ENCODE measurements at places on chromosomes 3 and 15.

DNA sequence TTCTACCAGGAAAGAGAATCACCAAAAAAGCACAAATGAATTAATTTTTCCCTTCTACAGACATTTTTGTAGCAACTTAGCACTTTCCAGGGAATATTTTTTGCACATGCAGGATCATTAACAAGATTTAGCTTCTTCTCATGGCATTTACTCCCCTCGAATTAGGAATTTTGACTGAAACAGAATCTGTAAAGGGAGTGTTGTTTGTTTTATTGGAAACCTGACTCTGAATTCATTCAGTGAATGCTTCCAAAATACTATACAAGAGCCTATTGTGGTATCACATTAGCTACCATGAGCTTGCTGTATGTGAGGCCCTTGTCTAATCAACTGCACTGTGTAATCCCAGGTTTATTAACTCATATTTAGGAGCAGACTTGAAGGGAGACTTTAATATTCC, 130.4 kb upstream of the ATP10A start:
- DNase-seq = no peak

DNA sequence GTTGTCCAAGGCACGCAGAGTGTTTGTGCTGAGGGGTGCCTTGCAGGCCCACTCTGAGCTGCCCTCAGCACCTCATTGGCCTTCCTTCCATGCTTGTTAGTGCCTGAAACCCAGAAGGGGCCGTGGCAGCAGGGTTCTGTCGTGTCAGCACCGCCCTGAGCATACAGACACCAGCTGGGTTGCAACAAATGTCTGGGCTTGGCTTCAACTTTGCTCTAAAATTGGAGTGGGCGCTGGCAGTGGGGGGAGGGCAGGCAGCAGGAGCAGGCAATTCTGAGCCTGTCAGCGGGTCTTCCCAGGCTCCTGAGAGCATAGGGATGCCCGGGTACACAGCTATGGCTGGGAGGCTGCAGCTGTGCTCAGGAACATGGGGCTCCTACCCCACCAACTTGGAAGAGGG, 464.3 kb downstream of the EPHA3 start:
- no peak for DNase-seq

DNA sequence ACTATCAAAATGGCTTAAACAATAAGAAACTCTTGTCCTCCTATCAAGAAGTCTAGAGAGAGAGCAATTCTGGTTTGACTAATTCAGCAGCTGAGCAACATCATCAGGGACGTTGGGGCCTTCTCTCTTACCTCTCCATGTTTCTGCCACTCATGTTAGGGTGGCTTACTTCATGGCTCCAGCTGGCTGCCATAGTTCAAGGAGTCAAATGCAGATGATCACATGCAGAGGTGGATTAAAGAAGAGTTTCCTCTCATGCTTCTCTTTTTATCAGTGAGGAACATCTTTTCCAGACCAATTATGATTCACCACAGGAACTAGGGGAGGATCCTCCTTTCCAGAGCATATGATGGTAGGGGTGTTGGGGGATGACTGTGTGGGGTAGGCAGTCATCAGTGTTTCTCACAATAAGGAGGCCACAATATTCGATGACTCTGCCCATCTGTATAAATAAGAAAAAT, 45.5 kb downstream of the NEK11 start:
- DNase-seq = no peak

DNA sequence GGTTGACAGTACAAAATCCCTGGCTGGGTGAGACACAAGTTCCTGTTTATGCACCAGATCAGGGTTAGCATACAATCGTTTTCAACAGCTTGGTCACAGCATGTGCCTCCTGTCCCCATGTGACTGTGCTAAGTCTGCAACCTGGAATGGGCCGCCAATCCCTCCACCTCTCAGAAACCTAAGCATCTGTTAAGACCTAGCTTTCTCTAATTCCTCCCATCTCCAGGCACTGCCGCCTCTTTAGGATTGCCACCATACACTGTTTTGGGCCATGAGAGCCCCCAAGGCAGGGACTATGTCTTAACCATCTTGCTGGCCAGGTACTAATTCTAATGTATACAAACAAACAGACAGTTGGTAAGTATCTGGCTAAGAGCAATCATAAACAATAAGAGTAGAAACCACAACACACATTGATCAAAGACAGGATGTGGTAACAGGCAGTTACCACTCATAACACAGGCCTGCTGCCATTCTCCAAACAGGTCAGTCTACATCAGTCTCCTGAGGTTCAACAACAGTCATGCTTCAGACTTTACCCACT, 25.6 kb downstream of the SEC22C start:
- peak; percentile 73 for DNase-seq

- no peak for DNase-seq
These were observed 215.1 kb downstream of the ITPR1 start for GRCh38 chr3:4708230-4708629.

- DNase-seq = no peak
These were observed 34.5 kb upstream of the NR2E3 start for GRCh38 chr15:71775856-71776255.

- DNase-seq = no peak
These were observed 40.9 kb upstream of the CLSTN2 start for GRCh38 chr3:139893963-139894642.

GRCh38 chr3:125042725-125043406, 12.9 kb downstream of the HEG1 start:
- DNase-seq = no peak

DNA sequence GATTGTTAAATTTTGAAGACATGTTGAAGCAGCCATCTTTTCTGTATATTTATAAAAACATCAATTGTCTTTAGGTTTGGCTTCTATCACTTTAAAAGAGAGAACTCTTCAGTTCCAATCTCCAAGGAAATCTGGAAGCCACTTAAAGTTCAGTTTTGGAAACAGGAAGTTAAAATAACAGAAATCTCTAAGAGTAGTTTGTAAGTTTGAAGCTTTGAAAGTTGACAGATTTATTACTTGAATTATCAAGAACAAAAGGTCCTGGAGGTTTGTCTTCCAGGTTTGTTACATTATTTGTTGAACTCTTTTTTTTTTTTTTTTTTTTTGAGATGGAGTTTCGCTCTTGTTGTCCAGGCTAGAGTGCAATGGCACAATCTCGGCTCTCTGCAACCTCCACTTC, 30.0 kb downstream of the RNF111 start:
- no peak for DNase-seq

DNA sequence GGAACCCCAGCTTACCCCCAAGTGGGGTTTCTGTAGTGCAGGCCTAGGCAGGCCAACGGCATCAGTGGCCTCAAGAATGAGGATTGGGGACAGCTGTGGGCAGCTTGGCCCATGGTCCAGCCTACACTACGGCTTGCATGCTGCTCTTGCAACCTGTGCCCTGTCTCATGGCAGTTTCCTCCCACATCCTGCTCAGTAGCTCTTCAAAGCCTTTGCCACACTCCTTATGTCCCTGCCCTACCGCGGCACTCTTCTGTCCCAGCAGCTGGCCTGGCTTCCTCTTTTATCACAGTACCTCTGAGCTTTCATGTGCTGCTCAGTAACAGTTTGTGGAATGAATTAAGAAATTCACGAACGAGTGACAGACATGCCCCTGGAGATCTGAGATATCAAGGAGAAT, 431.0 kb downstream of the EPHB1 start:
- DNase-seq = no peak

- no peak for DNase-seq
These were observed 80.5 kb upstream of the SLC24A5 start for GRCh38 chr15:48040166-48040817.

GRCh38 chr3:115975353-115975752, 352.0 kb downstream of the GAP43 start:
- no peak for DNase-seq

DNA sequence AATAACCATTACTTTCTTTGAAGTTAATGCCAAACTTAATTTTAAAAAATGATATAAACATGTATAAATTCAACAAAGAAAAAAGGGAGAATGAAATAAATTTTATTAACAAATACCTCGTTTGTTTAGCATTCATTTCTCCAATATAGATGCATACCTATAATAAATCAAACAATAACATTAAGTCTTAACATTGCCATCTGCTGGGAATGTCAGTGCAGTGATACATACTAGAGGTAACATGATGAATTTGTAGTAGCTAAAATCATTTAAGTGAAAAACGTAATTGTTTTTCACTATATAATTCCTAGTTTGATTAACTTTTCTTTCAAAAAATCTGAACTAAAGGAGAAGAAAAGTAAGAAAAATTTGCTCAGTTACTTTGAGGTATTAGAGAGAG, 340.2 kb upstream of the CBLB start:
- DNase-seq = peak; percentile 46

DNA sequence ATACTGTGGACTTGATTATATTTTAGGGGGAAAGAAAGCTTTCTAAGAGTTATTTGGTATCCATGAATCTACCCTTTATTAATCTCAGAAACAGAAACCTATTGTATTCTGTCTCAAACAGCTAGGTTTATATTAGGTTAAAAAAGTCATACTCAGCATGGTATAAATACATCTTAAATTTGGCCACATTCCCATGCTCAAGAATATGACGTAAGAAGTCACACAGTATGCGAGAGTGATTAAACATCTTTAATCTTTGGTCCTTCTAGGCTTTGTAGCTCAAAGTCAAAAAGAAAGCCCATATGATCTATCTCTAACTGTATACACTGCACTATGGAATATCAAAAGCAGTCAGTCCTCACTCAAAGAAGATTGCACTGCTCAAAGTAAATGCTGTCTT, 131.4 kb downstream of the EPHA3 start:
- no peak for DNase-seq

DNA sequence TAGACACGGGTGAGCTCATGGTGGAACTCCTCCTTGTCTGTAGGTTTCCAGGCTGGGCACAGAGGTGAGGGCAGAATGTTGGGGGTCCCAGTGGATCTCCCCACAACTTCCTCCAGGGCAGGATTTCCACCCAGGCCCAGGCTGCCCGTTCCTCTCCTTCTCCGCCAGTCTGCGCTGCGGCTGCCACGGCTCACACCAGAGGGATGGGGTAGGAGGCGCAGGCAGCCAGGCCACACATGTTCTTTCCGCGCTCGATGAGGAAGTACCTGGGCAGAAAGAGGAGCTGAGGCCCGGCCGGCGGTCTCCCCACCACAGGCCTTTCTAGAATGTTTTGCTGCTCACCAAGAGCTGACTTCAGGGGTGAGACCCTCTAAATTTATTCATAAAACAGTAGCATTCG, 22.9 kb downstream of the CTSH start:
- DNase-seq = no peak

GRCh38 chr3:127032296-127032990, 49.5 kb downstream of the PLXNA1 start:
- no peak for DNase-seq

DNA sequence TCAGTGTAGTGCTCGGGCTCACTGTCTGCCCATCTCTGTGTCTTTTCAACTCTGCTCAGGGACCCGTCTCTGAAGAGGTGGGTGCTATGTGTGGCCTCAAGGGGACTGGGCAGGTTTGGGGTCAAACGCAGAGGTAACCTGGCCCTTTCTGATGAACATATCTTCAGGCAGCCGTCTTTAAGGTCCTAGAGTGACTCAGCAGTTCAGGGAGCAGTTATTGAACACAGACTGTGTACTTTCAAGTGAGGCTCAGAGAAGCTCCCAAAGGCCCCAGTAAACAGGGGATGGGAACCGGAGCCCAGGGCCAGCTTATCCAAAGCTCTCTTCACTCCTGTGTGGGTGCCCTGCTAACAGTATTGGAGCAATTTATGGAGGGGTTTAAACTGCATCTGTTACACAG, 73.1 kb downstream of the WDR76 start:
- DNase-seq = no peak

- DNase-seq = no peak
These were observed 262.0 kb upstream of the KCNH8 start for GRCh38 chr3:18886331-18886730.

GRCh38 chr3:21226086-21226485, 524.9 kb downstream of the ZNF385D start:
- no peak for DNase-seq

DNA sequence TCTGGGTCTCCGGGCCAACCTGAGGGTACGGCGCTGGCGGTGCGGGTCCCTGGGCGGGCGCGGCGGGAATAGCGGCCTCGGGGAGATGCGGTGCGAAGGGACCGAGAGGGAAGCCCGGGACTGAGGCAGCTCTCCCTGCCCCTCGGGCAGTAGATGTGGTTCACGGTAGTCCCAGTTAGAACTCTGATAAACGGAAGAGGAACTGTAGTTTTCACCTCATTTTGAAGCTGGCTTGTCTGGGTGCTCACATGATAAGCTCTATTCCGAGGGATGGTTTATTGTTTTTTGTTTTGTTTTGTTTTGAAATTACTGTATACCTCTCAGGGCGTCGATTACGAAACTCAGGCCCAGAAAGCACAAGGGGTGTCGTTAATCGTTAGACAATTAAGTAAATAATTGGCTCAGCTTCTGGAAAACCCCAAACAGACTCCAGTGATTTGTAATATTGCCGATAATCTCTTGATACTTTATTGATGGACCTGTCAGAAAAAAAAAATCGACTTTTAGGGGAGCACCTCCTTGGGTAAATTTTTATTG, 413 bp downstream of the NUSAP1 start:
- peak; percentile 48 for DNase-seq

Measured in CD4-positive, alpha-beta T cell treated with Interleukin-10 for 1 hour (primary cell).